ENCODE measurements at places on chromosomes 11 and 22.

DNA sequence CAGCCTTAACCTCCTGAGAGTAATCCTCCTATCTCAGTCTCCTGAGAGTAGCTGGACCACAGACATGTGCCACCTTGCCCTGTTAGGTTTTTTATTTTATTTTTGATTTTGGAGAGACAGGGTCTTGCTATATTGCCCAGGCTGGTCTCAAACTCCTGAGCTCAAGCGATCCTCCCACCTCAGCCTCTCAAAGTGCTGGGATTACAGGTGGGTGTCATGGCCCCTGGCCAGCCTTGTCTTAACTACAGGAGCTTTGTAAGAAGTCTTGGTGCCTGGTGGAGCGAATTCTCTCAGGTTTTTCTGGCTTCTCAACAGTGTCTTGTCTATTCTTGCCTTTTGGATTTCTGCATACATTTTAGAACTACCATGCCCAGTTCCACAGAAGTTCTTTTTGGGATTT, 546.4 kb downstream of the TBC1D22A start:
- no peak for DNase-seq

DNA sequence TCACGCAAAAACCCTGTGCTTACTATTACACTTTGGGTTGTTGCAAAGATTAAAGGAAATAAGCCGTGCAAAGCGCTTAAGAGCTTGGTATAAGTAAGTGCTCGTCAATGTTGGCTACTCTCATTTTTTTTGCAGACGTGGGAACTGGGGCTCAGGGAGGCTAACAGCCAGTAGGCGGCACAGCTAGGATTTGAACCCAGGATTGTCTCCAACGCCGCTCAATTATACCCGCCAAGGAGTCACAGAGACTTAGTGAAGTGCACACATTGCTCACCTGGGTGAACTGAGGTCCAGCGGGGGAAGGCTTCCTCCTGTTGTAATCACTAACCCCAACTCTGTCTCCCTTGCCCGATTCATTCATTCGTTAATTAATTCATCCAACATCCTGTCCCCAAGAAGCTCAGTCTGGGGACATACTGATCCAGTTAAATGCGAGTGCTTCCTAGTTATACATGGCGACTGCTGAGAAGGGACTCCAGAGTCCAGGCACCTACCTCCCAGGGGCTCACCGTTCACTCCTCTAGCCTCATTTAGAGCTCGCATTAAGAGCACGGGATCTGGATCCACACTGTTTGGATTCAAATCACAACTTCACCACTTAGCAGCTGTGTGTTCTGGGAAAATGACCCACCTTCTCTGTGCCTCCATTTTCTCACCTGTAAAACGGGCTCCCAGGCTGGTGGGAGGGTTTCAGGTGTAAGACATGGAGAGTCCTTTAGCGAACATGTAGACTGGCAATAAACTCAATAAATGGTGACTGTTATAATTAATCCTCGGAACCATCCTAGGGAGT, 838 bp upstream of the MTFP1 start:
- DNase-seq, result peak; percentile 60

DNA sequence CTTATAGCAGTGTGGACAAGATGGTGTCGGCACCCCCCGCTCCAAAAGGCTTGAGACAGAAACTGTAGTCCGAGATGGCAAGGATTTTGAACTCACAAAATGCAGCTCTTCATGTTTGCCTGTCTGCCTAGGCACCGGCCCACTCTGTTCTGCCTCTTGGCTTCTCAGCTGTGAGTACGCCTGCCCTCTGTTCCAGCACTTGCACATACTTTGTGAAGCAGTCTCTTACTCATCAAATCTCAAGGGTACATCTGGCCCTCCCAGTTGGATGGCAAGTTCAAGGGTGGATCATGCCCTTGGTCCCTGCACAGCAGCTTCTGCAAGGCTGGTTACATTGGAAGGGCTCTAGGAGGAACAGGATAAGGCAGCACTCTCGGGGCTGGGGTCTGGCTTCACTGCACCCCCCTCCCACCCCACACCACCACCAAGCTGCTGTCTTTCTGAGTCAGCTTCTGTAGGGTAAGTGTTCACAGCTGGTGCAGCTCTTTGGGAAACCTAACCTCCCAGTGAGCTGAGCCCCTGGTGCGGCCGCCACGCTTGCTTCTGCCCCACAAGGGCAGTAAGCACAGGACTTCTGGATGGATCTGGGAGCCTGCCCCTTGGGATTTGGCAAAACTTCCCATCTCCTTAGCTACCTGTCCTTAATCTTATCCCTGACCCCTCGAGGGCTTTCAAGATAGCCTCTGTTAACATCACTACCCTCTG, 37.2 kb downstream of the FAM83F start:
- DNase-seq, result no peak

GRCh38 chr22:43826142-43827002, 14.3 kb upstream of the EFCAB6 start:
- DNase-seq, result no peak

DNA sequence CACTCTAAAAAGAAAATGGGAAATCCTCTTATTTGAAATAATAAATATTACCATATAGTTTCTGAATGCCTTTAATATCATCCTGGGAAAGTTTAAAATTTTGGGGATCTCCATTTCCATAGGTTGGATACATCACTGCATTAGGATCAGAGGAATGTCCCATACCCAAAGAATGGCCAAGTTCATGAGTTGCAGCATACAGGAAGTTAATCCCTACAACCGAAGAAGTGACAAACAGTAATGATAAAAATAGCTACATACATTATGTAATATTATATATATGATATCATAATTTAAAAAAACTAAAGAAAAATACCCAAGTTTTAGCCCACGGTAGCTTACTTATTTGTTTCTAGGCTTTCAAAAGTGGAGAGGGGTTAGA, 7.4 kb downstream of the MMP7 start:
- DNase-seq, result no peak

- peak; percentile 60 for DNase-seq
Measured at GRCh38 chr11:128548649-128549255, 38.6 kb downstream of the ETS1 start.

- DNase-seq, result no peak
Measured at GRCh38 chr11:78577495-78577894, 2.8 kb upstream of the NARS2 start.

GRCh38 chr11:35964841-35965240, 21.0 kb downstream of the LDLRAD3 start:
- no peak for DNase-seq

- no peak for DNase-seq
Measured at GRCh38 chr22:44412136-44412731, 85.8 kb downstream of the RTL6 start.

DNA sequence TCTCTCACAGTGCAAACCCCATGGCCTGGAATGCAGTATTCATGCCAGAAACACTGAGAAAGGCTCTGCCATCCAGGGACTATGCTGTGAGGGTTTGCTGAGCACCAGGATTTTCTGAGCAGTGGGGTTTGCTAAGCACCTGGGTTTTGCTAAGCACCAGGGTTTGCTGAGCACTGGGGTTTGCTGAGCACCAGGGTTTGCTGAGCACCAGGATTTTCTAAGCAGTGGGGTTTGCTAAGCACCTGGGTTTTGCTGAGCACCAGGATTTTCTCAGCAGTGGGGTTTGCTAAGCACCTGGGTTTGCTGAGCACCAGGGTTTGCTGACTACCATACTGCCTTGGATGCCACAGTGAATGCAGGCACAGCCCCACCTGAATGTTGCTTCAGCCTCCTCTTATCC, 48.3 kb upstream of the SMIM38 start:
- DNase-seq, result no peak
